ENCODE measurements at places on chromosomes 6 and 20.

DNA sequence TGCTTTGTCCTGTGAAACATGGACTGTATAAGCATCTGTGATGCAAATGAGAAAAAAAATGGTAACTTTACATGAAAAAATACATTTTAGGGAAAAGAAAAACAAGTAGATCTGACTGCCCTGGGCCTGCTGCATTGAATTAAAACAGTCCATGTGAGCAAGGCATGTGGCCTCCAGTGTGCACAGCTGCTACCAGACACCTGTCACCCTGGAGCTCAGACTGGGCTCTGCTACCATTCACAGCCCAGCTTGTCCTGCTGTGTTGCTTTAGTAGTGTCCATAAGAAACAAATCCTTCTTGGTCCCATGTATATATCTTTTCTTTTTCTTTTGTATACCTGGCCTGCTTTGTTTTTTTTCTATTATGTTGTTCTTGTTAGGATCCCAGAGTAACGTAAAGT lies 315.9 kb downstream of the NKAIN2 start:
- DNase-seq: no peak

- no peak for DNase-seq
These were observed 423.5 kb downstream of the MEI4 start for GRCh38 chr6:78076371-78076770.

GRCh38 chr20:49460131-49460530 lies 22.3 kb downstream of the KCNB1 start:
- no peak for DNase-seq

GRCh38 chr20:61673152-61673847 lies 392.4 kb downstream of the TAF4 start:
- DNase-seq: no peak

- DNase-seq: peak; percentile 1
These were observed 336.4 kb upstream of the BTBD3 start for GRCh38 chr20:11581271-11581670.

GRCh38 chr6:221531-222349 lies 70.5 kb upstream of the DUSP22 start:
- no peak for DNase-seq

GRCh38 chr6:27288136-27289044 lies 23.7 kb downstream of the POM121L2 start:
- no peak for DNase-seq

DNA sequence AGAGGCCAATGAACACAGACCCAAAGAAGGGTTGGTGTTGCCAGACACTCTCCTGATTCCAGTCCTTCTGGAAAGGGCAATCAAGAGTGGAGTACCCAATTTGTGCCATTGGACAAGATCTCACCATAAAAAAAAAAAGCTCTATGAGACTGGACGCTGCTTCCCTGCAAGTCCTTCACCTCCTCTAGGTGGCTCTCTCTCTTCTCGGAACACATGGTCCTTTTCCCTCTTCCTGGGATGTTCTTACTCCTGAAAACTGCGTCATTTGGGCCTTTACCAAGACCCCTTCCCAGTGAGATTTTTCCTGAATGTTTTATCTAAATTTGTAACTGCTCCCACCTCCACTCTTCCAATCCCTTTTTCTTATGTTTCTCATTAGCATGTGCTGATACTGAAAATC lies 280.8 kb downstream of the FOXA2 start:
- no peak for DNase-seq

DNA sequence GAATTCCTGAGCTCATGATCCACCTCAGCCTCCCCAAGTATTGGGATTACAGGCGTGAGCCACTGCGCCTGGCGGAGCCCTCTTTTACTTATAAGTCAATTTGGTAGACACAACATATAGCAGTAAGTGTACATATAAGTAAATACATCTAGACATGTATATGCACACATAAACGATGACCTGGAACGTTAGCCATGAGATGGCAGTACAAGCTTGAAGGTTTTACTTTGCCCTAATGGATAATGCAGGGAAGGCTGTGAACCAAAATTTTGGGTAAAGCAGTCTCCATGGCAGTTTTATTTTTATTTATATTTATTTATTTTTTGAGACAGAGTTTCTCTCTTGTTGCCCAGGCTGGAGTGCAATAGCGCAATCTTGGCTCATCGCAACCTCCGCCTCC lies 2.4 kb upstream of the GNMT start:
- DNase-seq: no peak

DNA sequence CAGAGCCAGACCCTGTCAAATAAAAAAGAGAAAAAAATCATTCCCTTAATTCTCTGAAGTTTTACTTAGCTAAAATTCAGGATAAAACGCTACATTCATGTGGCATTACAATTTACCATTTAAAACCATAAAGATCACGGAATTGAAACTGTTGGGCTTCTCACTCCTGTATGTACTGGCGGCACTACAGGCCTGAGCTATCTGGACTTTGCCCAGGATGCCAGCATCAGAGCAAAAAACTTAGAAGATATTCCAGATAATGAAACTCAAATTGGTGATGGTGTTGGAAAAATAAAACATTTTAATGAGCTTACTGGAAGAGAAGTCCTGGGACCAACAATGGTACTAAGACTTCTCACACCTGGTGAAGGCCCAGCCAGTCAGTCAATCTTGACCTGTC lies 14.2 kb downstream of the EPM2A start:
- no peak for DNase-seq

DNA sequence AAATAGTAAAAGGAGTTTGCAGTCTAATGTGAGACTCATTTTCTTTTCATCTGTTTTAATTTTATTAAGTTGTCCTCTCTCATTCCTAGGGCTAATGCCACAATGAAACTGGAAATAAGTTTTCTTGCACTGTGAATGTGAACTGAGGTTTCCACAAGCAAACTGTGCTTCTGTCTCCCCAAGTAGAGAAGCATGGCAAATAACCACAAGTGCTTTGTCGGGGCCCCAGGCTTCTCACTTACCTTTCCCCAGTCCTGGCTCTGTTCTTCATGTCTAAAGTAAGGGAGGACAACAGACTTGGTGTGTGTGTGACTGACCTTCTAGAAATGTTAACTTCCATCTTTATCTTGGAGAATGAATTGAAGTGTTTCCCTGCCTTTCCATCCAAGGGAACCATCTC lies 80.8 kb downstream of the CBFA2T2 start:
- DNase-seq: no peak

GRCh38 chr20:6269168-6269873 lies 146.5 kb upstream of the FERMT1 start:
- DNase-seq: no peak

DNA sequence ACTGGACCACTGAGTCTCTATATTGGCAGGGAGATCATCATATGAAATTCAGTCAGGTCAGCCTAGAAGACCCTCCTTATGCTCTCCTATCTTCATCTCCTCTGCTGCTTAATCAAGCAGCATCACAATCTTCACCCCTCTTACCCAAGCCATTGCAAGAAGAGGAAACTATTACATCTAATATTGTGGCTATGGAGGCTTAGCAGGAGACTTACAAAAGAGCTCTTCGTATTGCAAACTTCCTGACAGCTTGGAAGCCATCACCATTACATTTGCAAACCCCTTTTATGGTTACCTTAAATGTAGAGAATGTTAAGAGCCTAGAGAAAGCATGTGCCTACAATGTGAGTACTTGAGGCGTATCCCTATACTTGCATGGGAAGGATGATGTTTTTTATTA lies 87.2 kb upstream of the STXBP5 start:
- DNase-seq: no peak

- no peak for DNase-seq
These were observed 80.2 kb downstream of the IRAK1BP1 start for GRCh38 chr6:78947529-78947928.

GRCh38 chr6:142452993-142453392 lies 151.2 kb downstream of the ADGRG6 start:
- no peak for DNase-seq

DNA sequence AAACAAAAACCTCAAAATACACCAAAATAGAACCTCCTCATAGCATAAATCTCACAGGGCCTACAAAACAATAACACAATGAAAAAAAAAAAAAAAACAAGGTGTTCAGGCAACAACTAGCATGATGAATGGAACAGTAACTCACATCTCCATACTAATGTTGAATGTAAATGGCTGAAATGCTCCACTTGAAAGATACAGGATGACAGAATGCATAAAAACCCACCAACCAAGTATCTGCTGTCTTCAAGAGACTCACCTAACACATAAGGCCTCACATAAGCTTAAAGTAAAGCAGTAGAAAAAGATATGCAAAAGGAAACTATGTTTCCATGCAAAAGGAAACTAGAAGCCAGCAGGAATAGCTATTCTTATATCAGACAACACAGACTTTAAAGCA lies 121.3 kb downstream of the CDK19 start:
- DNase-seq: no peak

DNA sequence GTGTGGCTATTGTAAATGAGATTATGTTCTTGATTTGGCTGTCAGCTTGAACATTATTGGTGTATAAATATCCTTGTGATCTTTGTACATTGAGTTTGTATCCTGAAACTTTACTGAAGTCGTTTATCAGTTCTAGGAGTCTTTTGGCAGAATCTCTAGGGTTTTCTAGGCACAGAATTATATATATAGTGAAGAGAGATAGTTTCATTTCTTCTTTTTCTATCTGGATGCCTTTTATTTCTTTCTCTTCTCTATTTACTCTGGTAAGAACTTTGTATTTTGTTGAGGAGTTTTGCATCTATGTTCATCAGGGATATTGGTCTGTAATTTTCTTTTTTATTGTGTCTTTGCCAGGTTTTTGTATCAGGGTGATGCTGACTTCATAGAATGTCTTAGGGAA lies 589.2 kb upstream of the MAN1A1 start:
- no peak for DNase-seq

DNA sequence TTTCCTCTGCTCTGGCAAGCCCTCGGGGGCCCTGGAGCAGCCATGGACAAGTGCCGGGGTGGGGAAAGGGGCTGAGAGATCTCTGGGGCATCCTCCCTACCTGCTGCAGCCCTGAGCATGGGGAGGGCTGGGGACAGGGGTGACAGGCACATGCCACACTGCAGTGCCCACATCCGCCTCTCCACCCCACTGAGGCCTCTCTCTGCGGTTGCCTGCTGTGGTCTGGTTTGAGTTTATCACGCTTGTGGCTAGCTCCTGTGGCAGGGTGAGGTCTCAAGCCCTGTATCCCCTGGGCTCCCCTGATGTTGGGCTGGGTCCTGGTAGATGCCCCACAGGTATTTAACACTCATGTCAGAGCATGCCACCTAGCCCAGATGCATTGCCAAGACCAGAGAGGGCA lies 52.9 kb upstream of the MLN start:
- DNase-seq: peak; percentile 79

DNA sequence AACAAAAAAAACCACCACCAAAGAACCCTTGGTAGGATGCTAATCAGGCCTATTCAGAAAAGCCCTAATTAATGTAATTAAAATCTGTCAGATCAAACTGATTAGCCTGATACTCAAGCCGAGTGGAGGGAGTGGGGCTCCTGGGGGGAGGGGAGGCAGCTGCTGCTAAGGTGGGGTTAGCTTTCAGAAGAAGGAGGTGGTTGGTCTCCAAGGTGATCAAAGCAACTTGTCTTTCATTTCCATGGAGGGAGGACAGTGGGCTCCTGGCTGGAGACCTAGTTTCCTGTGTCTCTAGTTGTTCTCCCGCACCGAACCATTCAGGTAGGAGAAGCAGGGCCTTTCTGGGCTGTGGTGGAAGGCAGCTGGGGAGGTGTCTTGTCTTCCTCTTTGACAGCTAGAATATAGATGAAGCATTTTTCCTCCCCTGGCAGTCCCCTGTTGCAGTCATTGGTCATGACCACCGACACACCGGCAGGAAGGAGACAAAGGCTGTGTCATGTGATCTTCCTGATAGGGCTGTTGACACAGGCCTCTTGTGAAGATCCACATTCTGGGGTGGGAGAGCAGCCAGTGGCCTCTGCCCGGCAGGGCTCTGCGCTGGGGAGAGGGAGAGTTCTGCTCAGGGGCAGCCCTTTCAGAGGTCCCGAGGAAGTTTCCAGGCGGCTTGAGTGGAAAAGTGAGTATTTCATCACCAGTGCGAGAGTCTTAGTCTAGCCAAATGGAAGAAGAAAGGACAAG lies 39.9 kb upstream of the PRDM1 start:
- no peak for DNase-seq

GRCh38 chr6:38079107-38079506 lies 259.6 kb downstream of the ZFAND3 start:
- DNase-seq: no peak

DNA sequence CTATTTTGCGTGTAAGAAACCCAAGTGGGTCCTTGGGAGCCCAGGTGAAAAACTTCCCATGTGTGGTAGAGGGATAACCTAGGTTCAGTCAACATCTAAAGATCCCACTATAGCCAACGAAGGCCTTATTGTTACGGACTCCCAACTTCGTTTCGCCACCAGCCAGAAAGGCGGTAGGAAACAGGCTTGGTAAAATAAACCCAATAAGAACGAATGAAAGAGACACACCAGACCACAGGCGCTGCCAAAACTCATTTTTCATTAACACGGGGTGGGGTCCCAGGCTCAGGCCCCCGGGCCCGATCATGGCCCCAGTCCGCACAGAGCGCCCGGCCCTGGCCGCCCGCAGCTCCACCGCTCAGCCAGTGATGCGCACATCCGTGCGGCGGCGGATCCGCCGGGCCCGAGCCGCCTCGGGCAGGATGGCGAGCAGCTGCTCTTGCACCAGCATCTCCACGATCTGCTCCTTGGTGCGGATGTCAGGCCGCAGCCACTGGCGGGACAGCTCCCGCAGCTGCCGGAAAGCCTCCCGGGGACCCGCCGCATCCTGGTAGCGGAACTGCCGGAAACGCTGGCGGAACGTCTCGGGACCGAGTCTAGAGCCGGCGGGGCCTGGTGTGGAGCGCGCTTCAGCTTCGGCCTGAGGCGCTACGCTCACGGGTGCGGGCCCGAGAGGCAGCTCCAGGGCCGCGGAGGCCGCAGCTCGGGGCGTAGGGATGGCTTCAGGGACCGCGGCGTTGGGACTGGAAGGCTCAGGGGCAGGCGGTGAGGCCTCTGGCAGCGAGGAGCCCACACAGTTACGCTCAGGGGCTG lies 709 bp downstream of the SCAND1 start:
- peak; percentile 71 for DNase-seq

DNA sequence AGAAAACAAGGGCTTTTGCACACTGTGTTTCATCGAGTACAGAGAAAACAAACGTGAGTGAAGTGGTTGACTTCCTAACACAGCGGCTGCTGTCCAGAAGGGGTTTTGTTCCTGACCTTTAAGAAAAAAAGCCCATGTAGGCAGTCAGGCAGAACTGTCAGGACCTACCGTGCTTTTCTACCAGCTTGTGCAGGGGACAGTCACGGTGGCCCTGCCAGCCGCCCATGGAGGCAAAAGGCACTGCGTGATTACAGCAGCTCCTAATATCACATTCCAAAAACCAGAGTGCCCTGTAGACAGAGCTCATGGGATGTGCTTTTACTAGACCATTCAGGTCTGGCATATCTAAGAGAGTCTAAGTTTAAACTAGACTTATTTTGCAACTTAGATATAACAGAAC lies 12.2 kb downstream of the TNFAIP3 start:
- no peak for DNase-seq

- no peak for DNase-seq
These were observed at the start of gene CDH4 for GRCh38 chr20:61251529-61252393. Gene CDH4 (plus strand): TSS chr20:61252261.

GRCh38 chr6:4794140-4794707 lies 18.0 kb downstream of the CDYL start:
- DNase-seq: no peak

DNA sequence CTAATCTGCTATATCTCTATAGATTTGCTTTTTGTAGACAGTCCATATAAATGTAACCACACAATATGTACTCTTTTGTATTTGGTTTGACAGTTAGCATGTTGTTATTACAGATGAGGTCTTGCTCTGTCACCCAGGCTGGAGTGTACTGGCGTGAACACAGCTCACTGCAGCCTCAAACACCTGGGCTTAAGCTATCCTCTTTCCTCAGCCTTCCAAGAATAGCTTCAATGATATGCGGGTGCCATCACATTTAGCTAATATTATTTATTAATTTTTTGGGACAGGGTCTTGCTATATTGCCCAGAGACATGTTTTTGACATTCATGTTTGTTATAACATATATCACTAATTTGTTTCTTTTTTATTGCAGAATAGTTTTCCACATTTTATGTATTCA lies 10.8 kb downstream of the REPS1 start:
- no peak for DNase-seq

All from CD4-positive, alpha-beta T cell treated with Interleukin-1 beta for 1 hour (primary cell).